ENCODE measurements at places on chromosomes 6 and 20. TPM values are rescaled to one million over a fixed set of nuclear protein-coding genes. Genes with fewer than 3 reads are reported as not detected.

Gene MAPK13
- 17.2 TPM for total RNA-seq

Gene PDSS2
- 10.5 TPM for total RNA-seq

Gene KCNQ5
- total RNA-seq, result 1.1 TPM

Gene C6orf15
- not detected for total RNA-seq

Gene SLC32A1
- total RNA-seq, result not detected

- no peak overlapping the region for H3K4me3 ChIP-seq
- no peaks in the 10 kb centered on the region for H3K36me3 ChIP-seq
- no peaks in the 10 kb centered on the region for H3K27me3 ChIP-seq
- H3K4me1 ChIP-seq, result peaks cover 1% of the 10 kb centered on the region
- H3K27ac ChIP-seq, result no peak overlapping the region
These were observed 81.7 kb upstream of the TENT5A start for GRCh38 chr6:81834141-81834681.

DNA sequence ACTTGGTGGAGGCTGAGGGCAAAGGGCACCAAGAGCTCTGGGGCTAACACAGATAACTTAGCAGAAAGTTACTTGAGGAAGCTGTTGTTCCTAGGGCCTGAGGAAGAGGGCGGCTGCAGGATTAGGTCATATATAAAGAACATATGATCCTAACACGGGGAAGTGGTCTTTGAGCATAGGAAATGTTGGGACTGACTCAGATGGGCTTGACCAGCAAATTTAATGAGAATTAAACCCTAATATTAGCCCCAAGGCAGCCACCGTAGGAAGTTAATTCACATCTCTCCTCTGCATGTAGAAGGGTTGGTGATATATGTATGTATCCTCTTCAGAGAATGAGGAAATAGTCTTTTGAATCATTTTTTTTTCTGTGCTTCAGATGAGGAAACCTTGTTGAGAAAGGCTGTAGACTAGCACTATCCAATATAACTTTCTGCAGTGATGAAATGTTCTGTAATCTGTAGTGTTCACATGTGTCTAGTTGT is 9.2 kb upstream of the ZBTB9 start:
- H3K4me1 ChIP-seq, result no peaks in the 10 kb centered on the region
- no peak overlapping the region for H3K27ac ChIP-seq
- no peak overlapping the region for H3K4me3 ChIP-seq
- H3K27me3 ChIP-seq, result no peaks in the 10 kb centered on the region

GRCh38 chr20:47352332-47353238 is 3.9 kb downstream of the ZMYND8 start:
- peak; percentile 50 for DNase-seq
- peaks cover 65% of the 10 kb centered on the region for H3K4me1 ChIP-seq
- peak overlapping the region; percentile 98 for H3K27ac ChIP-seq
- H3K4me3 ChIP-seq, result no peak overlapping the region

DNA sequence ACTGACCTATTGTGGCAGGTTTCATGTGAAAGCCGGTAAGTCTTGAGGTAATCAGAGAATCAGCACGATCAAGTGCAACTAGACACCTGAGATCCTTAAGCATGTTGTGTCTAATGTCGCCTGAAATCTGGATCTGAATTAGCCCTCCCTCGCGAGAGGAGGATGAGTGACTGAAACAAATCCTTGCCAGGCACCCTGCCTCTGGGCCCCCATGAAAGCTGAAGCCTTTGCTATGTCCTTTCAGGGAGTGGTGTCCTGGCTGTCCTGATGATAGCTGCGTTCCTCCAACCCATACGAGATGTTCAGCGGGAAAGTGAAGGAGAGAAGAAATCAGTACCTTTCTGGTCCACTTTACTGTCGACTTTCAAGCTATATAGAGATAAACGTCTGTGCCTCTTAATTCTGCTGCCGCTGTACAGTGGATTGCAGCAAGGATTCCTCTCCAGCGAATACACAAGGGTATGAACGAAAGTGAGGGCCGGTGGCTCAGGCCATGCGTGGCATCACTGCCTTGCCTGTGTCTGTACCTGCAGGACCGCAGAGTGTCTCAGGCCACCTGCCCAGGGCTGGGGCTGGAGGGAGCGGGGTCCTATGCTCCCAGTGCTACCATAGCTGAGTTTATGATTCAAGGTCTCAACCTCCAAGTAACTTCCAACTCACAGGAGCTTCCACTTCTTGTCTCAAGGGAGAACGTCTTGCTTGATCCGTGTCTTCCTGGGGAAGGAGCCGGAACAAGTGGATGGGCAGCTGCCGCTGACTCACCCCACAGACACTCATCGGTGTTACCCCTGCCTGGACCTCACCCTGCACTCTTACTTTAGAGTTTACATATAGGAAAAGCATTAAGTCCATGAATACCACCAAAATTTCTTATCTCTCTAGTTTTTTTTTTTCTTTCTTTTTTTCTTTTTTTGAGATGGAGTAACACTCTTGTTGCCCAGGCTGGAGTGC is 12.8 kb downstream of the UNC93A start:
- H3K4me3 ChIP-seq, result no peak overlapping the region
- peaks cover 28% of the 10 kb centered on the region for H3K4me1 ChIP-seq
- no peak overlapping the region for H3K27ac ChIP-seq
- H3K36me3 ChIP-seq, result no peaks in the 10 kb centered on the region
- DNase-seq, result no peak

- H3K4me3 ChIP-seq, result no peak overlapping the region
- H3K27me3 ChIP-seq, result no peaks in the 10 kb centered on the region
- H3K36me3 ChIP-seq, result no peaks in the 10 kb centered on the region
- peak; percentile 41 for DNase-seq
- H3K4me1 ChIP-seq, result peaks cover 28% of the 10 kb centered on the region
- no peak overlapping the region for H3K27ac ChIP-seq
These were observed 174.5 kb downstream of the MRPL14 start for GRCh38 chr6:43952746-43953145.

GRCh38 chr6:163170294-163170883 is 244.1 kb upstream of the QKI start:
- H3K27me3 ChIP-seq, result no peaks in the 10 kb centered on the region
- no peak overlapping the region for H3K27ac ChIP-seq
- no peak overlapping the region for H3K4me3 ChIP-seq
- no peaks in the 10 kb centered on the region for H3K36me3 ChIP-seq
- no peaks in the 10 kb centered on the region for H3K4me1 ChIP-seq

- H3K27me3 ChIP-seq, result no peaks in the 10 kb centered on the region
- DNase-seq, result no peak
- no peak overlapping the region for H3K4me3 ChIP-seq
- no peaks in the 10 kb centered on the region for H3K36me3 ChIP-seq
- H3K4me1 ChIP-seq, result no peaks in the 10 kb centered on the region
These were observed 30.8 kb upstream of the SSR1 start for GRCh38 chr6:7343546-7344475.

DNA sequence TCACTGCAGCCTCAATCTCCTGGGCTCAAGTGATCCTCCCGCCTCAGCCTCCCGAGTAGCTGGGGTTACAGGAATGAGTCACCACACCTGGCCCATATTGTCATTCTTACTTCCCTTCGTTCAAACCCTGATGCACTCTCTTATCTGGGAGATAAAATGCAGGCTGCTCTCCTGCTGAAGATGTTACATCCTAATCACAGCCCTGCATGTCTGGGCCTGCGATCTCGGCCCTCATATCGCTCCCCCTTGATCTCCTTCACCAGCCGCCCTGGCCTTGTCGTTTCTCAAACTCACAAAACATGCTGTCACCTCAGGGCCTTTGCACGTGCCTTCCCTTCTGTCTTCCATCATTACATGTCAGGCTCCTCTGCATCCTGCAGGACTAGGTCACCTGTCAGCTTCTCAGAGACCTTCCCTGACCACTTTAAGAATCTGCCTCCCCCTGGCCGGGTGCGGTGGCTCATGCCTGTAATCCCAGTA is 8.8 kb upstream of the C20orf203 start:
- no peak for DNase-seq
- no peaks in the 10 kb centered on the region for H3K36me3 ChIP-seq
- peaks cover 18% of the 10 kb centered on the region for H3K4me1 ChIP-seq
- H3K4me3 ChIP-seq, result no peak overlapping the region

DNA sequence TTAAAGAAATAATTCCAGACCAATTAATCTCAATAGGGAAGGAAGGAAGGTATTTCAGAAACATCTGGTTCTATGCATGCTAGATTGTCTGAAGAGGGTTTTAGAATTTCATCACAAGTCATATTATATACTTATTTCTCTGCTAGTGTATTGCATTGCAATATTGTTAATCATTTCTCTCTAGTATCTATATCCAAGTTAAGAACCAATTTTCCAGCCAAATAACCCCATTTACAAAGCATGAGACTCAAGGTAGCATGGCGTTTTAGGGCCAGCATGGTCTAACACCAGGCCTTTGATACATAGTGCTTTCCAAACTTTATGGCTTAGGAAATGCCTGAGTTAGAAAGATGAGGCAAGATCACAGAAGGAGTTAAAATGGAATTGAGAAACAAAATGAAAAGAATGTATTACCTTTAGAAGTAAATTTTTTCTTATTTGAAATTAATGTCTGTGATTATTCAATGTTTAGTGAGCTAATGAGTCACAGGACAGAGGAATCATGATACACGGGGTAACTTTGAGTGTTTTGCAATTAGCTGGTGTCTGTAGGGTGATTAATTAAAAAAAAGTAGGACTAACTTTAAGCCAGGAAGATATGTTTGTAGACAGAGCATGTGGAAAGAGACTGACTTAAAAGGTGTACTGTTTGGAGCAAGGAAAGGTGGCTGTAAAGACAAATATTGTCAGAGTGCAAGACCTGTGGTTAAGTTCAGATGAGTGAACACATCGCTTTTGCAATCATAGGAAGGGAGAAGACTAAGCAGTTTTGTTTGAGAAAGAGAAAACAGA is 1006.2 kb upstream of the CITED2 start:
- no peak for DNase-seq
- H3K4me3 ChIP-seq, result no peak overlapping the region
- peaks cover 2% of the 10 kb centered on the region for H3K4me1 ChIP-seq

- no peak overlapping the region for H3K27ac ChIP-seq
- H3K27me3 ChIP-seq, result no peaks in the 10 kb centered on the region
- H3K4me1 ChIP-seq, result peaks cover 3% of the 10 kb centered on the region
- no peak overlapping the region for H3K4me3 ChIP-seq
These were observed 37.5 kb upstream of the FRMD1 start for GRCh38 chr6:168116438-168116974.

DNA sequence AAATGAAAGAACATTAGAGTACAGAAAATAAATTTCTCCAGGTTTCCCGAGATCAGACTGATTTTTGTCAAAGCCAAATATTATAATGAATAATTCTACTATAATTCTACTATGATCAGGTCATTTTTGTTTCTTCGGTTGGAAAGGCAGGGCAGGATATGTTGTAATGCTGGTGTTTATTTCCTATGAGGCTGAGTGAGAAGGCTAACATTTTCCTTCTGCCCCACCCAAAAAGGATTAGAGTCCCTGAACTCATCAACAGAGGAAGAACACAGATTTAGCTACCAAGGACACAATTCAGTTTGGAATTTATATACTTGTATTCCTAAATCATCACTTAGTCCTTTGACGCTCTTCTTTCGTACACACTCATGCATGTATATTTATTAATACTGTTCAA is 318.9 kb downstream of the SYNE1 start:
- H3K4me1 ChIP-seq, result peaks cover 10% of the 10 kb centered on the region
- no peak for DNase-seq
- no peak overlapping the region for H3K27ac ChIP-seq
- no peaks in the 10 kb centered on the region for H3K36me3 ChIP-seq
- no peak overlapping the region for H3K4me3 ChIP-seq

DNA sequence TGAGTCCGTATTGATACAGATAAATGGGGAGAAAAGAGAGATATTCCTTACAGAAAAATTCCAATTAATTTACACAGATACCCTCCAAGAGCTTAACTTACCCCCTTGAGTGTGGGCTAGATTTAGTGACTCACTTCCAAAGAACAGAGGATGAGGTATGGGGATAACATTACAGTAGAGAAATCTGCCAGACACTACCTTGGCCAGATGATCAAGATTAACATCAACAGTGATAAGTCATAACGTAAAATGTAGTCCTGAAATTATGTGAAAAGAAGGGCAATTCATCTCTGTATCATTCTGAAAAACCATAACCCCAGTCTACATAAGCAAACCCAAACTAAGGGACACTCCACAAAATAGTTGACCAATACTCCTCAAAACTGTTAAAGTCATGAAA is 69.3 kb downstream of the PDSS2 start:
- H3K27me3 ChIP-seq, result no peaks in the 10 kb centered on the region
- H3K4me3 ChIP-seq, result no peak overlapping the region
- no peaks in the 10 kb centered on the region for H3K36me3 ChIP-seq
- no peaks in the 10 kb centered on the region for H3K4me1 ChIP-seq
- DNase-seq, result no peak
- no peak overlapping the region for H3K27ac ChIP-seq
